A172 (cell line): ENCODE measurements at places on chromosomes 2 and 18.

- DNase-seq = no peak
Measured at GRCh38 chr2:70553334-70553583, 367 bp downstream of the TGFA start.

- no peak for DNase-seq
Measured at GRCh38 chr2:96523659-96524481, 12.7 kb upstream of the ARID5A start.

DNA sequence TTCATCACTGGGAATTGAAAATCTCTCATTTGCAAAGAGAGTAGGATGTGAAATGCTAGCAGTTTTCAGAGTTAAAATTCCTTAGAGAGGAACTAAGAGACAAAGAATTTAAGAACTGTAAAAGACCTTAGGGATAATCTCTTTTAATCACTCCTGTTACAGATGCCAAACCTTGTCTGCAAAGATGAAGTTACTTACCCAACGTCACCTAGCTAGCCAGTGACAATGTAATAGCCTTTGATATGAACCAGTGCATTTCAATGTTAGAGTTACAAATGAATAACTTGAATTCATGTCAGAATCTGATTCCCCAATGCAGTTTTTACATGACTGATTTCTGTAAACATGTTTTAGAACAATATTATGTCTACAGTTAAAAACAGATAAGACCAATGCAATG lies 190.1 kb downstream of the LRP1B start:
- no peak for DNase-seq

DNA sequence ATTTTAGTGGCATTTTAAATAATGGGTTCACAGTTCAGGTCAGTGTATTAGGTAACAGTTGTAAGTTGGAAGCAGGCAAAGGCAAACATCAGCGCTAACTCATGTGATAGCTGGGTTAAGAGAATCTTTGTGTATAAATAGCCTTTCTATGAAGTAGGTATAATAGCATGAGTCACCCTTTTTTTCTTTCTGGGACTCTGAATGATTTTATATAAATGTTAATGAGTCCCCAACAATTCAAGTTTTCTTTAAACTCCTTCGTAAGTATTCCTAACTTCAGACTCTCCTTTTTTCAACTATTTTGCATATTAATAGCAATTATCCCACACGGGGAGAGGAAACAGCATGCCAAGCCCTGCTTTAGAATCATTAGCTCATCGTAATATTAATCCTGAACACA lies 384.3 kb downstream of the PIK3C3 start:
- peak; percentile 15 for DNase-seq

DNA sequence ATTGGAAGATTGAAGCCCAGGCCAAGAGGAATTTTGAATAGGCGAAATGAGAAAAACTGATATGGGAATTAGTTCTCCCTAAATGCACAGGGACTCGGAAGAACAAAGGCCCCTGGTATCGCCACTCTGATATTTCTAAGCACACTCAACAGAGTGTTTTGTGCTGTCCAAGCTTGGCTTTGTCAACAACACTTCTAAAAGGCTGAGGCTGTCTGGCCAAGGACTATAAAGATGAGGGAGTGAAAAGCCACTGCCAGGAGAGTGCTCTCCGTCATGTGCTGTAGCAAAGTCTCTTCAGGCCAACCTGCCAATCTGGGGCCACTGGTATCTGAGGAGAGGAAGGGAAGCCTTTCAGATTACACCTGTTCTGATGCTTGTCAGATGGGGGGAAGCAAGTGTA lies 611.2 kb upstream of the PIK3C3 start:
- no peak for DNase-seq

DNA sequence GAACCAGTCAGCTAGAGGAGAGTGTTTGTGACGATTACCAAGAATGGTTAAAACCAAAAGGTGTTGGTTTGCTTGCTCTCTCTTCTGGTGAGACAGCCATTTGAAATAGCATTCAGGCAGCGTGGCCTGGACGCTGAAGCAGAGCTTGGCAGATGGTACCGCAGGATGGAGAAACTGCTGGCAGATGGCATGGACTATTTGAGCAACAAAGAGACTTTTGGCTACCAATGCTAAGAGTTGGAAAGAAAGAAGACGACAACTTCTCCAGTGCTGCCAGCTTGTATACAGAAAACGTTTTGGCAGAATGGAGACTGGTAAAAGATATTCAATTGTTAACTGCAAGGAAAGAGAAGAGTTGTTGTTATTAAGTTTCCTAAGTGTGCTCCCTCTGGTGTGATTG lies 315.0 kb downstream of the PARD3B start:
- DNase-seq = no peak

GRCh38 chr18:36330435-36331052 lies 33.0 kb downstream of the FHOD3 start:
- no peak for DNase-seq

DNA sequence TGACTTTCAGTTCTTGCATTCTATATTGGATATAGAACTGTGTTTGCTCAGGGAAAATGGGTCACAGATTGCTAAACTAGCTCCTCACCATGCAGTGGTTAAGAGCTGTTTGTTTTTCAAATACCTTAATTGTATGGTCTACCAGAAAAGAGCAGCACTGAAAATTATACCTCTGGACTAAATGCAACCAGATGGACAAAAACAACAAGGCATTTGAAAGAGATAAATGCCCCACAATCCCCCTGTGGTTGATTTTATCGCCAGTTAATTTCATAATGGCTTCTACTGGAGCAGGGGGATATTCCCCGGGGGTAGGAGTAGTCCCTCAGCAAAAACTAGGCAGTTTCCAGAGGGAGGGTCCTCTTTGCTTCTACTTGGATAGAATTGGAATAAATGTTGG lies 267.9 kb upstream of the TNP1 start:
- DNase-seq = no peak

DNA sequence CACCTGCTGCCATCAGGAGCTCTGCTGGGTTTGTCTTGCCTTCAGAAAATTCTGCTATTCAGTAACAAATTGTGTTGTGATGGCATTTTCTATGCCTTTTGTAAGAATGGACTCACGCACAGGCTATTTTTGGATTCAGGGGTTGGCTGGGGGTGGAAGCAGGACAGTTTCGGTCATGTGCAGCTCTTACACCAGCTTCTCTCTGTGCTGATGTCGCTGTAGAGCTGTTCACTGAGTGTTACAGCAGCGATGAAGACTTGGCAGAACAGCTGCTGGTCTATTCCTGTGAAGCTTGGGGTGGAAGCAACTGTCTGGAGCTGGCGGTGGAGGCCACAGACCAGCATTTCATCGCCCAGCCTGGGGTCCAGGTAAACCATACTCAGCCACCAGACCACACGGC lies 49.2 kb downstream of the TRPM8 start:
- DNase-seq = no peak

DNA sequence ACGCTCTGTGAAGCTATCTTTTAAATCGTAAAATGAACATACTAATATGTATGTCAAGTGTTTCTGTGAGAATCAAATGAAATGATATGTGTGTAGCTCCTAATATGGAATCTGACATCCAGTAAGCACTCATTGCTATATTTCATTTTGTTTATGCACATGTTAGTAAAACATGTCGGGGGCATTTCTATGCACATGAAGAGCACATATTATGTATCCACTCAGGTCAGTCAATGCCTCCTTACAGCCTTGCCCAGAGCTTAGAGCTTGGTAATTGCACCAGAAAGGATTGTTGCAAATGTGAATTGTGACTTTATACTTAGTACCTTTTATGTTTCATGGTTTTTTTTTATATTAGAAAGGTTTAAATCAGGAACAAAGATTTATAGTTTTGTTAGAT lies 463.7 kb upstream of the HNMT start:
- DNase-seq = no peak

- DNase-seq = no peak
Measured at GRCh38 chr2:105224444-105224843, 17.1 kb upstream of the GPR45 start.

DNA sequence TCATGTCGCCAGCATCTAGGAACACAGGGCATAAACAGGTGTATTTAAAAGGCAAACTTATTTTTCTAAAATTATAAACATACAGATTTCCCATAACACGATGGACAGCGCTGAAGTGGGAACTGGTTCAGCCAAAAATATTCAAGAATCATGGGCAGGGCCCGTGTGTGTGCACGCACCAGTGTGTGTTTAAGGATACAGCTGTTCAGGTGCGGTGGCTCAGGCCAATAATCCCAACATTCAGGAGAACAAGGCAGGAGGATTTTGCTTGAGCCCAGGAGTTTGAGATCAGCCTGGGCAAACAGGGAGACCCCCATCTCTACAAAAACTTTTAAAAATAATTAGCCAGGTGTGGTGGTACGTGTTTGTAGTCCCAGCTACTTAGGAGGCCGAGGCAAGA lies 288.6 kb upstream of the HDAC4 start:
- DNase-seq = no peak

- DNase-seq = no peak
Measured at GRCh38 chr2:26466662-26467310, 11.1 kb downstream of the OTOF start.

DNA sequence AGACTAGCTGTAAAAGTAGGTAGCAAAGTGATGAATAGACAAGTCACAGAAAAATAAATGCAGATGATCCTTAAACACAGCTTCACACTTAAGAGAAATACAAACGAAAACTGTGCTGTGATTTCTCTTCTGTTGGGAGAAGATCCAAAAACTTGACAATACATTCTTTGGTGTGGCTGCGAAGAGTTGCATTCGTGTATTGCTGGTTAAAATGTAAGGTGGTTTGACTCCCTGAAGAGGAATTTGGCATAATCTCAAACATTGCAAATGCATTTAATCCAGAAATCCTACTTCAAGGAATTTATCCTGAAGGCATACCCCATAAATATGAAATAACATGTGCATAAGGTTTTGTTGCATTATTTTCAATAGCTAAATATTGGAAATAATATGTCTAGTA lies 7.1 kb downstream of the CCNYL1 start:
- DNase-seq = no peak

- DNase-seq = no peak
Measured at GRCh38 chr18:8088626-8089025, 520.6 kb upstream of the RAB12 start.

- peak; percentile 91 for DNase-seq
Measured at GRCh38 chr2:63792530-63792929, 49.2 kb upstream of the UGP2 start.

- DNase-seq = no peak
Measured at GRCh38 chr2:145743011-145743410, 1223.1 kb upstream of the ZEB2 start.

GRCh38 chr18:36843784-36844183 lies 14.9 kb downstream of the KIAA1328 start:
- DNase-seq = no peak

DNA sequence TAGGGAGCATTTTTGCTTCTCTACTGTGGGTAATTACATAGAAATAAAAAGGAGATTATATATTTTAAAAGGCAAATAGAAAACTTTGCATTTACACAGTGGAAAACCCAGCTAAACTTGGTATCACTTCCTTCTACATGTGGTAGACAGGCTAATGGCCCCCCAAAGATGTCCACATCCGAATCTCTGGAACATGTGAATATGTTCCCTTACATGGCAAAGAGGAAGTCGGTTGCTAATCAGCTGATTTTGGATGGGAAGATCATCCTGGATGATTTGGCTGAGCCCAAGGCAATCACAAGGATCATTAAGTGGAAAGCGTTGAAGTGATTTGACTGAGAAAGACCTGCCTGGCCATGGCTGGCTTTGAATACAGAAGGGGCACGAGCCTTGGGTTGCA lies 26.2 kb downstream of the CREG2 start:
- no peak for DNase-seq

DNA sequence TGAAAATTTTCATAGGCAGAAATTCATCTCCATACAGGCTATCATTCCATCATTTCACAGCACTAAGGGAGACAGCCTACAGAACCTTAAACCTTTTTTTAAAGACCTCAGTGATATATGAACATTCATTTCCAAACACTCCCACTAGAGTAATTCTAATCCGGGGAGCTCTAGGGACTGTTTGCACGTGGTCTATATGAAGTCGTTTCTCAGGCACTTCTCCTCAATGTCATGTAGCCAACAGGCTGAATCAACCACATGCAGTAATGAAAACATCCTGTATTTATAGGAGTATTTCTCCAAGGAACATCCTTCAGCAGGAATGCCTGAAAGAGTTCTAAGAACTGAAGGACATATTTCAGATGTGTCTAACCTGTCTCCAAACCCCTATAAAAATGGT lies 97.3 kb upstream of the CREB1 start:
- no peak for DNase-seq

GRCh38 chr2:75959724-75960471 lies 249.2 kb upstream of the GCFC2 start:
- DNase-seq = no peak
